ENCODE measurements at places on chromosomes 4 and X. TPM values are rescaled to one million over a fixed set of nuclear protein-coding genes. Genes with fewer than 3 reads are reported as not detected.

TBC1D14 gene
- total RNA-seq = 73.4 TPM

STPG2 gene
- total RNA-seq = 0.64 TPM

OTUD6A gene
- total RNA-seq = not detected

FMR1NB gene
- total RNA-seq = not detected

RHOXF2 gene
- total RNA-seq = not detected

RBM46 gene
- total RNA-seq = not detected

ITIH6 gene
- not detected for total RNA-seq

TMPRSS11D gene
- total RNA-seq = not detected

MFAP3L gene
- total RNA-seq = 4.8 TPM

NAT8L gene
- total RNA-seq = 0.24 TPM

IGSF1 gene
- total RNA-seq = not detected

FGFBP1 gene
- total RNA-seq = 52.1 TPM

TMPRSS11A gene
- not detected for total RNA-seq

PLP1 gene
- 0.08 TPM for total RNA-seq

ARHGEF9 gene
- total RNA-seq = 26.8 TPM

SERTM2 gene
- total RNA-seq = 0.50 TPM

JADE3 gene
- total RNA-seq = 10.6 TPM

UGT2B15 gene
- not detected for total RNA-seq

SEC24D gene
- 97.0 TPM for total RNA-seq

ANKRD50 gene
- 40.7 TPM for total RNA-seq

ETDA gene
- total RNA-seq = not detected

MAGED4 gene
- 7.0 TPM for total RNA-seq

ZBED1 gene
- total RNA-seq = 37.5 TPM

TRIML1 gene
- not detected for total RNA-seq

SPP1 gene
- total RNA-seq = 55.5 TPM

NXF2 gene
- total RNA-seq = 0.24 TPM

HEPH gene
- 34.6 TPM for total RNA-seq

CYBB gene
- total RNA-seq = 255 TPM

PRAF2 gene
- 37.3 TPM for total RNA-seq
